CD4-positive, CD25-positive, alpha-beta regulatory T cell (primary cell): ENCODE measurements at places on chromosomes 11 and 22.
A peak's percentile ranks its signal among the peaks of the same experiment; 100 is the strongest.

- DNase-seq: no peak
Measured at GRCh38 chr11:30730011-30730410, 143.9 kb upstream of the MPPED2 start.

DNA sequence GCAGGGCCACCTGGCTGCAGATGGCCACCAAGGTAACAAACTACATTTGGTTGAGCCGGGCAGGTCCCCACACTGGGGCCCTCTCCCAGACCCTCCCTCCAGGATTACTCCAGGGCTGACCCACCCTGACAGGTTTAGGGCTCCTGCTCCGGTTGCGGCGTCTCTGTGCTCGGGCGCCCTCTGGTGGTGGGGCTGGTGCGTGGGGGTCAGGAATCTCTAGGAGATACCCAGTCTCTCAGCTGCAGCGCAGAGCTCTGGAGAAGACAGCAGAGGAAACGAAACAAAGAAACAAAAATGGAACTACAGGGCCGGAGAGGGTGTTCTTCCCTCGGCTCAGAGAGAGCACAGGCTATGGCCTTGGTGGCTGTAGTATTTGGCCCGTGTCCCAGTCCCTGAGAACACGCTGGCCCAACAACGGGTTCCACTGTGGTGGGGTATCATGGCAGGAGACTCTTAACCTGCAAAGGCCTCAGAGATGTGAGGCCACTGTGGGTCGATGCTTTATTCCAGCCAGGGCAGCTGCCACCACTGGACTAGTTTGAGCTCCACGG is 2.4 kb downstream of the C11orf96 start:
- peak; percentile 50 for DNase-seq

GRCh38 chr11:78941226-78941851 is 366.7 kb upstream of the NARS2 start:
- DNase-seq: no peak

DNA sequence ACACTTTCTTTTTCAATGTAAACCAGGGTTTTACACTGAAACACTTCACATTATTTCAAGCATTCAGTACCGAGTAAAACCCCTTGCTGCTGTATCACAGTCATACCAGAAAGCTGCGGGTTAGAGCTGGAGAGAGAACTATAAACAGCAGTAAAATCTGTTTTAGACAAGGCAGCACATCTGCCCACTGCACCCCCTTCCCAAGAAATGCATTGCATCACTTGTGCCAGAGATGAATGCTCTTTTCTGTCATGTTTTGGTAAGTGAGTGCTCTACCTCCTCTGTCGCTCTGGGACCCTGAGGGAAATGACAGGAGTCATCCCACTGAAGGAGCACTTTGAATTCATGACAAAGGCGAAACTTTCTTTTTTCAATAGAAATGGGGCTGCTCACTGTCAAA is 107.2 kb downstream of the MAML2 start:
- no peak for DNase-seq

GRCh38 chr22:35328472-35328885 is 28.8 kb downstream of the TOM1 start:
- no peak for DNase-seq

- no peak for DNase-seq
Measured at GRCh38 chr22:45077826-45078334, 68.1 kb upstream of the PHF21B start.
